Dermis microvascular lymphatic vessel endothelial cell (primary cell): ENCODE measurements at places on chromosomes 1 and 21. TPM values are rescaled to one million over a fixed set of nuclear protein-coding genes. Genes with fewer than 3 reads are reported as not detected.

CYP4B1 gene
- not detected in 2 replicates for total RNA-seq

ZNF593OS gene
- not detected in 2 replicates for total RNA-seq

P3H1 gene
- 67.0 and 103 TPM in 2 replicates for total RNA-seq

DPT gene
- not detected in 2 replicates for total RNA-seq

POFUT2 gene
- total RNA-seq, result 11.4 and 17.8 TPM in 2 replicates

C1orf94 gene
- not detected in 2 replicates for total RNA-seq
